A549 treated with ZK216348 at 1 μM for 4 hours (cell line): ENCODE measurements at places on chromosomes 3 and 15. TPM values are rescaled to one million over a fixed set of nuclear protein-coding genes. Genes with fewer than 3 reads are reported as not detected.

The COPS2 gene
- 45.0 to 122 TPM (median 58.5 TPM) in 5 replicates for total RNA-seq

The BDH1 gene
- 1.3 to 4.2 TPM (median 3.0 TPM) in 5 replicates for total RNA-seq

The C15orf62 gene
- total RNA-seq: 0.06 to 0.16 TPM (median 0.10 TPM) in 4 of 5 replicates, not detected in the other

The ANKRD63 gene
- total RNA-seq: 0.21 to 0.67 TPM (median 0.35 TPM) in 4 of 5 replicates, not detected in the other

The PRTG gene
- total RNA-seq: 7.3 to 10.5 TPM (median 9.9 TPM) in 5 replicates

The LARP6 gene
- total RNA-seq: 51.9 to 82.2 TPM (median 81.1 TPM) in 5 replicates

The PGBD4 gene
- total RNA-seq: 1.1 to 1.8 TPM (median 1.6 TPM) in 5 replicates

The ZNF620 gene
- 1.4 to 2.2 TPM (median 1.6 TPM) in 5 replicates for total RNA-seq

The TMC3 gene
- total RNA-seq: not detected in 5 replicates

The ST3GAL6 gene
- 0.59 to 1.9 TPM (median 1.2 TPM) in 5 replicates for total RNA-seq

The CHST2 gene
- 0.60 to 0.89 TPM (median 0.79 TPM) in 5 replicates for total RNA-seq

The IMPG2 gene
- 0.04 TPM in 1 of 5 replicates, not detected in the others for total RNA-seq

The FHIT gene
- 0.31 to 3.1 TPM (median 0.54 TPM) in 5 replicates for total RNA-seq

The HRG gene
- not detected in 5 replicates for total RNA-seq

The GRIP2 gene
- 0.52 to 2.0 TPM (median 1.4 TPM) in 5 replicates for total RNA-seq

The IL5RA gene
- total RNA-seq: not detected in 5 replicates

The SLC9A9 gene
- total RNA-seq: 0.11 to 0.39 TPM (median 0.27 TPM) in 4 of 5 replicates, not detected in the other

The NKTR gene
- total RNA-seq: 8.3 to 13.5 TPM (median 11.7 TPM) in 5 replicates

The TNFSF10 gene
- 0.14 TPM in 1 of 5 replicates, not detected in the others for total RNA-seq

The ITGA11 gene
- 2.3 to 7.9 TPM (median 4.6 TPM) in 5 replicates for total RNA-seq

The ALS2CL gene
- total RNA-seq: 7.2 to 9.5 TPM (median 9.0 TPM) in 5 replicates

The CPN2 gene
- not detected in 5 replicates for total RNA-seq

The FBXW12 gene
- not detected in 5 replicates for total RNA-seq

The IQCF5 gene
- not detected in 5 replicates for total RNA-seq

The GOLGA6B gene
- total RNA-seq: 0.15 to 0.16 TPM in 2 of 5 replicates, not detected in the others

The PIGX gene
- 29.2 to 31.9 TPM (median 29.3 TPM) in 5 replicates for total RNA-seq

The FAM43A gene
- total RNA-seq: 7.2 to 15.9 TPM (median 15.6 TPM) in 5 replicates

The ADGRG7 gene
- not detected in 5 replicates for total RNA-seq

The GOLGA8J gene
- not detected in 5 replicates for total RNA-seq

The SV2B gene
- total RNA-seq: 0.02 to 0.20 TPM (median 0.06 TPM) in 5 replicates

The RBP2 gene
- total RNA-seq: not detected in 5 replicates

The LRTM1 gene
- total RNA-seq: not detected in 5 replicates

The CCDC71 gene
- 11.2 to 15.5 TPM (median 13.2 TPM) in 5 replicates for total RNA-seq

The SMCO1 gene
- total RNA-seq: not detected in 5 replicates

The COLQ gene
- total RNA-seq: 0.19 to 0.80 TPM (median 0.21 TPM) in 5 replicates

The GOLGA8K gene
- 0.34 to 1.1 TPM (median 0.85 TPM) in 5 replicates for total RNA-seq

The GOLGA8H gene
- total RNA-seq: 1.2 to 3.7 TPM (median 3.2 TPM) in 5 replicates

The MRAS gene
- 7.0 to 10.2 TPM (median 8.8 TPM) in 5 replicates for total RNA-seq

The RASGRP1 gene
- 0.24 to 0.42 TPM (median 0.35 TPM) in 5 replicates for total RNA-seq

The AP4E1 gene
- total RNA-seq: 5.1 to 10.0 TPM (median 9.7 TPM) in 5 replicates

The OSBPL10 gene
- 15.5 to 21.7 TPM (median 18.9 TPM) in 5 replicates for total RNA-seq

The ZNF385D gene
- not detected in 5 replicates for total RNA-seq

The CCR9 gene
- total RNA-seq: not detected in 5 replicates

The SAMMSON gene
- total RNA-seq: not detected in 5 replicates

The NPHP3 gene
- total RNA-seq: 6.0 to 10.3 TPM (median 8.5 TPM) in 5 replicates
